Activated CD4-positive, alpha-beta T cell treated with anti-CD3 and anti-CD28 coated beads, Interleukin-2, amount 50 U/mL, for 4 hours (primary cell): ENCODE measurements at places on chromosomes 11 and 22.

DNA sequence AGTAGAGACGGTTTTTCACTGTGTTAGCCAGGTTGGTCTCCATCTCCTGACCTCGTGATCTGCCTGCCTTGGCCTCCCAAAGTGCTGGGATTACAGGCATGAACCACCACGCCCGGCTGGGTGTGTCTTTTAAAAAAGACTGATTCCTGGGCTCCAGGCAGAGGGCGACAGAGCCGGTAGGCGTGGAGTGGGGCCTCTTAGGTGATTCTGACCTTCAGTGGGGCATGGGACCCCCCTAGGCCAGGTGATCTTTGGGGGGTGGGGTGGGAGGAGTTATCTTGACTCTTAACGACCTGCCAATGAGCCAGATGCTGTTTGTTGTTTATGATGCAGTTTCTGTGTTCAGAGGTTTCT, 12.9 kb upstream of the SORL1-AS1 start:
- DNase-seq, result no peak

DNA sequence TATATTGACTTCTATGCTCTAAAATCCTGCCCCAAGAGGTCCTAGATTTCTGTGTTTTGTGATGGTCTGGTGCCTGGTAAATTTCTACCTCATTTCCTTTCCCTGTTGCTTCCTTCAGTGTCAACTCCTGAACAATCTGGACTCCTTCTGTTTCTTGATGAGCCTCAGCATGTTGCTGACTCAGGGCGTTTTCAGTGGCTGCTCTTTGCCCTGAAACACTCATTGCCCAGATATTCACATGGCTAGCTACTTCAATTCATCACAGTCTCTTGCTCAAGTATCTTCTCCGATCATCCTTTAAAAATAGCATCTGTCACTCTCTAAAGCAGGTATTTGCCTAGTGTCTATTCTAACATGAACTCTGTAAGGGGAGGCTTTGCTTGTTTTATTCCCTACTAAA, 526.3 kb upstream of the RAG2 start:
- DNase-seq, result no peak

GRCh38 chr11:113341388-113342165, 27.2 kb downstream of the TTC12 start:
- DNase-seq, result no peak

- DNase-seq, result no peak
Measured at GRCh38 chr22:38820020-38820419, 23.8 kb downstream of the NPTXR start.

DNA sequence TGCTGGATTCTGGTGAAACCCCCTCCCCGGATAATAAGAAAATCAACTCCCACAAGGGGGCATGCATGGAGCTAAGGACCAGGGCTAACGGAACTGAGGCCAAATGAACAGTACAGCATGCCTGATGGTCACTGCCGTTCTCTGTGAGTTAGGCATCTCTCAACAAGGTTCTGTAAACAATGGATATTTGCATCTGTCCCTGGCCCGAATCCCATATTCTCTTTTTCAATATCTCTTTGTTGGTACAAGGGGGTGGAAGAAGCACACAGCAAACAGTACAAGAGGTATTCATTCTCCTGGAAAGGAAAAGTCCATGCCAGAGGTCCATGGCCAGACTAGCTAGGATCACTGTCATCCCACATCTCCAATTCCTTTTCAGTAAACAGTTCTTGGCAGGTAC, 32.2 kb upstream of the APOA1 start:
- no peak for DNase-seq

GRCh38 chr11:11987503-11988022, 20.9 kb downstream of the DKK3 start:
- no peak for DNase-seq

- no peak for DNase-seq
Measured at GRCh38 chr11:128259816-128260215, 327.5 kb downstream of the ETS1 start.

GRCh38 chr11:113199866-113200265, 114.5 kb upstream of the TTC12 start:
- no peak for DNase-seq

GRCh38 chr11:4185561-4185960, 91.0 kb downstream of the RRM1 start:
- no peak for DNase-seq

- no peak for DNase-seq
Measured at GRCh38 chr11:112437096-112437495, 176.4 kb upstream of the PLET1 start.

- no peak for DNase-seq
Measured at GRCh38 chr11:26096451-26096850, 235.5 kb upstream of the ANO3 start.
